ENCODE measurements at places on chromosomes 13 and 19. TPM values are rescaled to one million over a fixed set of nuclear protein-coding genes. Genes with fewer than 3 reads are reported as not detected.

ZNF829 gene
- 0.72 TPM for polyA plus RNA-seq

FAAP24 gene
- 3.9 TPM for polyA plus RNA-seq

CRX gene
- not detected for polyA plus RNA-seq

HIPK4 gene
- 0.23 TPM for polyA plus RNA-seq

SIGLEC12 gene
- polyA plus RNA-seq, result not detected

ZNF880 gene
- 27.8 TPM for polyA plus RNA-seq

CCNE1 gene
- polyA plus RNA-seq, result 8.9 TPM

IGLON5 gene
- polyA plus RNA-seq, result 0.60 TPM

GFY gene
- not detected for polyA plus RNA-seq

MAST3 gene
- polyA plus RNA-seq, result 4.5 TPM

RUBCNL gene
- 0.07 TPM for polyA plus RNA-seq
